Inflammatory macrophage treated with lipopolysaccharide for 4 hours (primary cell): ENCODE measurements at places on chromosomes 7 and 10.

- DNase-seq: no peak
Observed at GRCh38 chr7:71311576-71311975, 179.6 kb downstream of the GALNT17 start.

DNA sequence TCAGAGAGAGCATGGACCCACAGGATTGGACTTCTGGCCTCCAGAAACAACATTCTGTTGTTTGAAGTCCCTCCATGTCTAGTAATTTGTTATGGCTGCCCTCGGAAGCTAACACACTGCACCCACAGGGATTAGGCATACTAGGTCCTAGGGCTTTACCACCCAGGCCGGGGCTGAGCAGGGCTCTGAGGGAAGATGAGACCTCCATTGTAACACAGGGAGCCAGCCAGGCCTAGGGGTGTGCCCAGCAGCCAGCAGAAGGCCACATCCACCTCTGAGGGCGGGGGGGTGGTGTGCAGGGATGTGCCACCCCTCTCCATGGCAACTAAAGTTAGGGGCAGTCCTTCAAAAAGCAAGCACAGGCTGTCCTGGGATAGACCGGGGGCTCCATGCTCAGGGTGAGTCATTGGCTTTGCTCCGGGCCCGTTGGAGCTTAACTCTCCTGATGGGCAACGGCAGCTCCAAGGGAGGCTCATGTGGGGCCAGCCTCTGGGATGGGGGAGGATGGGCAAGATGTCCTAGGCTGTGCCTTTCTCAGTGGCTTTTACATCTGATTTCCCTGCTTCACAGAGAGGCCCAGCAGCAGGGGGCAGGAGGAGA lies 96.6 kb upstream of the GPR26 start:
- no peak for DNase-seq

DNA sequence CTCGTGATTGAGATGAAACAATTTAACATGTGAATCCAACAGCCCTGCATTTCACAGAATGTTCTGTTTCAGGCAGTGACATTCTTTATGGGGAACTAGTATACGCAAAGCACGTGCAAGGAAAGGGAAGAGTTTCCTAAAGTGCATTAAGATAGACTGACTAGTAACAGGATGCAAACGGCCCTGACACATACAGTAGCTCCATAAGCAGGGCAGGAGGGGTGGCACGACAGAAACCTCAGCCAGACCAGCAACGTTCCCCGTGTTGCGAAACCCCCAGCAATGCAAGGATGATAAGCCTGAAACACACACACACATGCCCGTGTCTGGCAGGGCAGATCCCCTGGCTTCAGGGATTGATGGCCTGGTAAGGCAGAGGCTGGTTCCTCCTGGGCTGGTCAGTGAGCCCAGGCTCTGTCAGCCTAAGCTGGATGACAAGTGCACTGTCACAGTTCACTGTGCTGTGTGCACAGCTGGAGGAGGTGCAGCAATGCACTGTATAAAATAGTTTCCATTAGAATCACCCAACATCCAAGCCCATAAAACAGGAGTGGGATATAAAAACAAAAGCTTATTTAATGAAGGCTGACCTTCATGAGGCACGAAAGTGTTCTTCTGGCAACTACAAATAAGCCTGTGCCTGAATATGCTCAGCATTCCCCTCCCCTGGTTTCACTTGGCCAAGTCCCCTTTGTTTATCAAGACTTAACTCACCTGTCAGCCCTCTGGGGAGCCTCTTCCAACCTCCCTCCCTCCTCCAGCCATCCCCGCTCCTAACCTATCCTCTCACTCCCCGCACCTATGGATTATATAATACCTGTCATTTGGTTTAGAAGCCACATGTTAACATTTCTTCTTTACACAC lies 88.8 kb downstream of the GSAP start:
- peak; percentile 72 for DNase-seq

GRCh38 chr10:72911758-72912157 lies 18.2 kb downstream of the OIT3 start:
- DNase-seq: no peak

DNA sequence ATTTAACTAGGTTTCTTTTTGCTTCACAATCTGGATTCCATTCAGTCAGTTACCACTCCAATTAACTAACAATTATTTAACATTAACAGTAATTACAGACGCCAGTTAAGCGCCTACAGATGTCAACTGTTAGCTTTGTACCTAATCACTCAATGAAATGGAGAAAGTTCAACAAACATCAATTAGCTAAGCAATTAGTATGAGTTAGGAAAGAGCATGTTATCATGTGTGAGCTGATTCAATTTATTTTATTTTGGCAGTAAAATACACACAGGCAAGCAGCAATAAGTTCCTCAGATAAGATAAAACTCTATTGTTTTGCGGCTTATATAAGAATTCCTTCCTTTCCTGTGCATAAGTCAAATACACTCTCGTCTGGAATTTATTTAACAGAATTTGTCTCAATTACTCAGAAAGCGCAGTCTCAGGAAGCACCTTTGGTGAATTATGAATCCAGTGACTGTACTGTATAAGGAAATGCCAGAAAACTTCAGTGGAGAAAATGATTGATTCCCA lies 427.1 kb upstream of the GALNT17 start:
- DNase-seq: no peak

GRCh38 chr10:117723343-117723742 lies 180.8 kb downstream of the EMX2 start:
- no peak for DNase-seq

DNA sequence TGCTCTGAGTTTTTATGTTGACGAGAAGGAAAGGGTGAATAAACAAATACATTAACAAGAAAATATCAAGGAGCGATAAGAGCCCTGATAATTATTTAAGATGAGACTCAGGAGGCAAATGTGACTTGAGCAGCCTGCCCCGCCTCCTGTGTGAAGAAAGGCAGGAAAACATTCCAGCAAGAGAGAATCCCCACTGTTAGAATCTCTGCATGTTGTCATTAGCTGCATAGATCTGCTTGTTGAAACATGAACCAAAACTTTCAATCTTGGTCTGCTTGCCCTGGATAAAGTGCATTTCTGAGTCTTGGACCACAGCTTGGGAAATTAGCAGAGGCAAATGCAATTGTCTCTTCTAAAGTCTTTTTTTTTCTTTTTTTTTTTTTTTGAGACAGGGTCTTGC lies 120.0 kb downstream of the DPP6 start:
- no peak for DNase-seq

- no peak for DNase-seq
Observed at GRCh38 chr7:105493923-105494315, 28.2 kb downstream of the PUS7 start.

DNA sequence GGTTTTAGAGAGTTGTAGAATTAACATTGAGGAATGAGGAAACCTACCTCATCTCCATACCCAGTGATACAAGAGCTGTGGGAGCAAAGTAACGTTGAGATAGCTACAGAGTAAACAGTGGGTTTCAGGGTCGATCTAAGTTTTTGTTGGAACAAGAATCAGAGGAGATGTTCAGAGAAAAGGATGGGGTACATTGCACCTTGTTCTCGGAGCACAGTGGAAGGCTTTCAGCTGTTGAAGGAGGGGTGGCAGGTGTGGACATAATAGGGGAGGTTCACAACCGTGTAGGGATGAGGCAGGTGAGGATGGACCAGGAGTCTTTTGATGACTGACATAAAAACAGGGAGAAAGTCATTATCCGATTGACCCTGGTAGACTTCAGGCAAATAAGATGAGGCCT lies 121.7 kb downstream of the MLLT10 start:
- DNase-seq: no peak

DNA sequence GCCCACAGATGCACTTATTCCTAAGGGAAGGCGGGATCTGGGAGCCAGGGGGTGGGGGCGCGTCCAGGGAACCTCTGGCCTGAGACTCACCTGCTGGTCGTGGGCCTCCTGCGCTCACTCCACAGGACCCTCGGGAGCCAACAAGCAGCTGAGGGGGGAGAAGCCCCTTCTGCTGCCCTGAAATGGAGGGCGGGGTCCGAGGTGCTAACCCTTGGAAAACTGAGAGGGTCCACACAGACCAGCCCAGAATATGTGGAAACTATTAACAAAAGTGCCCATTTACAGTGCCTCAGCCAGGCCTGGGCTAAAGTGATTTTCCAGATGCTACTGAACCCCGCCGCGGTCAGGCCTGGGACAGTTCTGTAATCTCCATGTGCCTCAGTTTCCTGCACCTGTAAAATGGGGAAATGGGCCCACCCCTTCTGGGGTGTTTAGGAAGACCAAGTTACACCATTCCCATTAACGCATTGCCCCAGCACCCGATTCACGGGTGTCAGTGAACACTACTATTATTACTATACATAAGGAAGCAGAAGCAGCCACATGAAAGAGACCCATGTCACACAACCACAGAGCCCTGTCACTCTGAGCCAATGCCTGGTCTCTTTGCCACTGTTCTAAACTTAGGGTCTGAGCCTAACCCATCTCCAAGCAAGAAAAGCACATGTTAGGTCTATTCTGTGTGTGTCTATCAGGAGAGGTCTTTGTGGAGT lies 630 bp upstream of the VSTM4 start:
- DNase-seq: no peak

- no peak for DNase-seq
Observed at GRCh38 chr7:122416336-122416735, 111.8 kb upstream of the FEZF1 start.

GRCh38 chr10:120460776-120461175 lies 3.7 kb downstream of the PLPP4 start:
- DNase-seq: no peak

DNA sequence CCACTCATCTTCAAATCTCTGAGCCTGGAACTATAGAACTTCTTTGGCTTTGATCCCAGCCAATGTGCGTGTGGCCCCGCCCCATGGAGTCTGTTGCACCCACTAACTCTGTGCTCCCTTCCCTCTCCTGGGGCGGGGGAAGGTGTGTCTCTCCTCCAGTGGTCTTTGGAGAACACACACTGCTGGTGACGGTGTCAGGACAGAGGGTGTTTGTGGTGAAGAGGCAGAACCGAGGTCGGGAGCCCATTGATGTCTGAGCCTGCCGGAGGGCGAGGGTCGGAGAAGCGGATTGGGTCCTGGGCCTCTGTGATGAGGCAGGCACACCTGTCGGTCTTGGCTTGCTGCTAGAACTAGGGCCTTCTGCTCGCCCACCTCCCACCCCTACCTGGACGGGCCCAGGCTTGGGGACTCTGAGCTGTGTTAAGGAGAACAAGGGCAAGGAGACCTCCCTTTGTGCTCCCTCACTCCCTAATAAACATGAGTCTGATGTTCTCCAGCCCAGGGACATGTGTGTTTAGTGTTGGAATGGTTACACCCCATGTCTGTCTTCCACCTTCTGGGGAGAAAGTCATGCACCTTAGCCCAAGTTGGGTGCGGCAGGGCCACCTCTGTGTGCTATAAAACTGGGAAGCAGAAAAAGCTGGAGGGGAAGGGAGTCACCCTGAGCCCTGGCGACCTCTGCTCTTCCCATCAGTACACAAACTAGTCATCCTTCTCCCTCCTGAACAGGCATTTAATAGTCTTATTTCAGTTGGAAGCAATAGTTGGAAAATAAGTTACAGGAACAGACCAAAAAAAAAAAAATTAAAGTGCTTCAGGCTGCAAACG lies 4.6 kb downstream of the TRAPPC14 start:
- no peak for DNase-seq

DNA sequence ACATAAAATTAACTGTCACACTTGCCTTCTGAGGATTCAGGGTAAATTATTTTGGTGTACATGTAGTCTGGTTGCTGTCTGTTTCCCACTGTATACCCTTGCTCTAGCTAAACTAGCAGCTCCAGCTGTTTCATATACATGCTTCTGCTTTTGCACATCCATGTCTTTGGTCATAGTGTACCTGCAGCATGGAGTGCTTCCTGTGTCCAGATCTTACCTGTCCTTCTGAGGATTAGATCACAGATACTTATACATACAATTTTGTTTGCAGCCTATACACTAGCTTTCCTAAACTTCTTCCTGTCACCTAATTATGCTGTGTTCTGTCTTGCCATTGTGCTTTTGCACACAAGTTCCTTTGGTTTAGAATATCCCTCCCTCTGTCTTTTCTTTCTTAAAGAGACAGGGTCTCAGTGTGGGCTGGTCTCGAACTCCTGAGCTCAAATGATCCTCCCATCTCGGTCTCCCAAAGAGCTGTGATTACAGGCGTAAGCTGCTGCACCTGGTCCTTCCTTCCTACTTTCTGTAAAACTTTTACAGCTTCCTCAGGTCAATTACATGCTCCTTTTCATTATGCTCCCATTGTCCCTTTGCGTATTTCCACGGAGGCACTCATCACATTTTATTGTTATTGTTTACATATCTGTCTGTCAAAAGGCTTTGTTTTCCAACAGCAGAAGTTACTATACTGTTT lies 33.8 kb downstream of the TPST1 start:
- DNase-seq: no peak

GRCh38 chr7:4707217-4707741 lies 25.2 kb downstream of the FOXK1 start:
- no peak for DNase-seq

- no peak for DNase-seq
Observed at GRCh38 chr10:7541137-7542087, 125.4 kb downstream of the ITIH5 start.

GRCh38 chr10:112525200-112525599 lies 78.2 kb downstream of the VTI1A start:
- no peak for DNase-seq

DNA sequence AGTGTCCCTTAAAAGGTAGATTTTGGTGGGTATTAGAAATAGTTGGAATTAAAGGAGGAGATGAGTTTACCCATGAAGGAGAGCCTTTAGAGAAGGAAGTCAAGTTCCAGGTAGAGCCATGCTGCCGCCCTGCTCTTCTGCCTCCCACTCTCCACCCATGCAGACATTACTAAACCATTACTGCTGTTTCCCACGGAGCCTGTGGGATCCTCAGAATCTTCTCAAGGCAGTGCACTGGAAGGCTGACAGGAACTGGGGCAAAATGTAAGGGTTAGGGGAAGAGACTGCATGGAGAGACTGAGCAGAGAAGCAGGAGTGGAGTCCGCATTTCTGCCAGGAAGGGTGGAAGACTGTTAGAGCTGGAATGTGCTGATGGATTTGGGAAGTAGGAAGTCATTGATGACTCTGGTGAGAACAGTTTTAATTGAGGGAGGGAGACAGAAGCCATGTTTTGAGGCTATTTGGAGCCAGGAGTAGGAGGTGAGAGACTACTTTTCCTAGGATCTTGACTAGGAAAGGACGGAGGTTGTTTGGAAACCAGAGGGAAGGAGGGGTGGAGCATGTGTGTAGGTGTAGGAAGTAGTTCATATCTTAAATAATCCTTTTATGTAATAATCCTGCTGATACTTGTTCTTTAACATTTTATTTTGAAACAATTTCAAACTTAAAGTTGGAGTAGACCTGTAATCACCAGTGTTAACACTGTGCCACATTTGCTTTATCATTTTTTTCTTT lies 109.0 kb downstream of the CCNY start:
- DNase-seq: no peak

DNA sequence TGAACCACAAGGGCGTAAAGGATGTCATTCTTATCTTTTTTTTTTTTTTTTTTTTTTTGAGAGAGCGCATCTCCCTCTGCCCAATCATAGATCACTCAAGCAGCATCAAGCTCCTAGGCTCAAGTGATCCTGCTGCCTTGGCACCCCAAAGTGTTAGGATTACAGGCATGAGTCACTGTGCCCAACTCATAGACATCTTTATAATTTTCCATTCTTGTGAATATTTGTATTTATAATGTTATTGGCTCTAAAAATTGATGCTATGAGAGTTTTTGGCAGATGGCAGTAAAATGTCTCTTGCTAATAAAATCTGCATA lies 128.7 kb downstream of the AKR1D1 start:
- DNase-seq: no peak

- DNase-seq: no peak
Observed at GRCh38 chr7:51606601-51607154, 290.1 kb upstream of the COBL start.

- no peak for DNase-seq
Observed at GRCh38 chr7:39430909-39431641, 135.1 kb upstream of the YAE1 start.
